D721Med (cell line): ENCODE measurements at places on chromosomes 1 and 21.

GRCh38 chr1:225598847-225599246, 54.1 kb downstream of the ENAH start:
- no peak for DNase-seq

DNA sequence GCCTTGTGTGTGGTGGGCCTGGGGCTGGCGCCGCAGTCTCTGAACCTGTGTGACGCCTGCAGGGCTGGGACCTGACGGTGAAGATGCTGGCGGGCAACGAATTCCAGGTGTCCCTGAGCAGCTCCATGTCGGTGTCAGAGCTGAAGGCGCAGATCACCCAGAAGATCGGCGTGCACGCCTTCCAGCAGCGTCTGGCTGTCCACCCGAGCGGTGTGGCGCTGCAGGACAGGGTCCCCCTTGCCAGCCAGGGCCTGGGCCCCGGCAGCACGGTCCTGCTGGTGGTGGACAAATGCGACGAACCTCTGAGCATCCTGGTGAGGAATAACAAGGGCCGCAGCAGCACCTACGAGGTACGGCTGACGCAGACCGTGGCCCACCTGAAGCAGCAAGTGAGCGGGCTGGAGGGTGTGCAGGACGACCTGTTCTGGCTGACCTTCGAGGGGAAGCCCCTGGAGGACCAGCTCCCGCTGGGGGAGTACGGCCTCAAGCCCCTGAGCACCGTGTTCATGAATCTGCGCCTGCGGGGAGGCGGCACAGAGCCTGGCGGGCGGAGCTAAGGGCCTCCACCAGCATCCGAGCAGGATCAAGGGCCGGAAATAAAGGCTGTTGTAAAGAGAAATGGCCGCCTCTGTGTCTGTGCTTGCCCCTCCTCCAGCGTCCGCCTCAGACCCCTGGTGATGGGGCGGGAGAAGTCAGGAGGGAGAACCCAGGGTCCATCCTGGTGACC, 788 bp downstream of the ISG15 start:
- no peak for DNase-seq

DNA sequence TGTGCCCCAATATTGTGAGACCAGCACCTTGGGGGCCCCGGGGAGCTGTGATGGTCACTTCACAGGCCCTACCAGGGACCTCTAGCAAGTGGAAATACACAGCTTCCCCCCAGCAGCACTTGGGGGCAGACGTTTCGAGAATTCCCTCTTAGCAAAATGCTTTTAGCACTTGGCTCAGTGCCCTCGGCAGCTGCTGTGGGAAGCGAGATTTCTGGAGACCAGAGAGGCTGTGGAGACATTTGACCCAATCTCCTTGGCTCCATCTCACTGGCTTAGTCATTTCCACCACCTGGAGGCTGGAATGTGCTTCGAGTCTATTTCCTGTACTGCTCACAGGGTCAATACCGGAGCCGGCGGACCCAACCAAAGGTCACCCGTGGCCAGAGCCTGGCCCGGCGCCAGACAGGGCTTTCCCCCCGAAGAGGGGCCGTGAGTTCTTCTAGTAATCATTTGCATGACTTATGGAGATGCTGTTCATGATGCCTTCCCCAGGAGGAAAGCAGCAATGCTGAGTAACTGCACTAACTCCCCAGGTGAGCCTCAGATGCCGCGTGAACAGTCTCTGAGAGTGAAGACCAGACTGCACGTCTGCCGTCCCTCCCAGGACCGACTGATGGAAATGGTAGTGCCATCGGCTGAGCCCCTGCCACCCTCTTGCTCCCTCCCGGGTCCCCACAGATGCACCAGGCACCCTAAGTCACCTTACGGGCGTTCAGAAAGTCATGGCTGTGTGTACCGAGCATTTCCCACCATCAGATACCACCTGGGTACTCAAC, 4.4 kb upstream of the C2CD2 start:
- no peak for DNase-seq

- no peak for DNase-seq
Observed at GRCh38 chr1:108962681-108963051, 618 bp downstream of the CLCC1 start.

DNA sequence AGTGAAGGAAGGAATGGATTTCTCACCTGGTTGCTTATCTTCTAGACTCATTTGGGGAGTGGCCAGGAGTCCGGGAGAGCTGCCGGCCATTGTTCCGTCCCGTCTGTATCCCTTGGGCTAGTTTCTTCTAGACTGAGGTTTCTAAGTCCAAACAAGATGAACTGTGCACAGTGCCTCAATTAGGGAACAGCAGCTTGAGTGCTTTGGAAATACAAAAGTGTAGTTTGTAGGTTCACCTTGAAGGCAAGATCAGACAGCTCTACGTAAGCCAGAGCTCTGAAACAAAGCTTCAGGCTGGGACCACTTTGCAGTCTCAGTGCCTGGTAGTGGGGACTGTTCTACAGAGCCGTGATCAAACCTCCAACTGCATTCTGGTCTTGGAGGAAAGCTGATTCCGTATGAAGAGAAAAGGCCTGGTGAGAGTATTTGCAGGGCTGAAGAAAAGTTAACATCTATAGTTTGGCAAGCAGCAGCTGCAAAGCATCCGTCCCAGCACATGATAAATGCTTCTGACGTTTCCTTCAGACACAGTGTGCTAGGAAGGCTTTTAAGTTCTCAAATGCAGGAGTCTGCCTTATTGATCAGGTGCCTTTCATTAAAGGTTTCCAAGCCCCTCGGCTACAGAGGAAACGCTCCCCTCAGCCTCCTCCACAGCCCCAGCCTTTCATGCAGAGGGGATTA, 432.8 kb downstream of the KIF26B start:
- no peak for DNase-seq

- no peak for DNase-seq
Observed at GRCh38 chr1:8003438-8004112, 22.5 kb downstream of the ERRFI1 start.

DNA sequence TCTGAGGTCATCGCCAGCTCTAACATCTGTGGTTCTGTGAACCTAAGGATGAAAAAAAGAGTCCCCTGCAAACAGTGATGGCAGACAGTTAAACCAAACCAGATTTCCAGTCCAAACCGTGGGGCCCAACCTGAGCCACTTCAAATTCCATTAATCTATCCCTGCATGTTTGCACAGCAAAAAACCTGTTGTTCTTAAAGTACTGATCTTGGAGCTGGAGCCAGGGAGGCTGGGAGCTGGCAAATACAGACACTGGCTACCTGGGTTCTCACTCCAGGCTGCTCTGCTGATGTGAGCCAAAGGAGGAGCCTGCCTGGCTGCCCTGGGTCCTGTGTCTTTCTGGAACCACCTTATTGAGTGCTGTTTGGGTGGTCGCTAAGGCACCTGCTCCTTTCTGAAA, 16.4 kb downstream of the LDLRAD1 start:
- no peak for DNase-seq

DNA sequence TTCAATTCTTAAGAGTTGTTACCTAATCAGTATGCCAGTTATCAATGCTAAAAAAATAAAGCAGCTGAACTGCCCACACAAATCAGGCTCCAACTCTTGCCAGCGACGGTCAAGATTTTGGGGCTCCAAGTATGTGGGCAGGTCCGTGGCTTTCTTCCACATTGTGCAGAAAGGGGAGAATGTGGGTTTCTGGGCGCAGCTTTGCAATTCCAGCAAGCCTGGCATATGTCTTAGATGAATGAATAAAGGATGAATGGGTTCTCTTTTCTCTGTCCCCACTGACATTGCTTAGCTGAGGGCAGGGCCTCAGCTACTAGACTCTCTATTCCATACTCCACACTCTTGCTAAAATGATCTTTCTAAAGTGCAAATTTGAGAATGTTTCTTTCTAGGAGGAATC, 42.4 kb downstream of the NENF start:
- no peak for DNase-seq

DNA sequence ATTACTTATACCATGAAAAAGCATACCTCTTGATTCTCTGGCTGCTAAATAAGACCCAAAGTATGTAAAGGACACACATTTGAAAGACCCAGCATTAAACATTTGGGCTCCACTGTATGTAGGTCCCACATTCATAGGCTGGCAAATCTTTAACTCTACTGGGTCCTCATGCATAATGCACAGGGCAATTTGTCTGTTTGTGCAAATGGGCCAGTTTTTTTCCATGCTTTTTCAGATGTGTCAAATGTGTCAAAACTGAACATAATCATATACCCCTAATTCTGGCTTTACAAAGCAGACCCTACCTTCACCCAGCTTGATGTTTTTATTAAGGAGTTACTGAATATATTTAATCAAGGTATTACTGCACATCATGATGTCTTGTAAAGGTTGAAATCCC, 63.7 kb downstream of the RERE start:
- no peak for DNase-seq

- no peak for DNase-seq
Observed at GRCh38 chr1:239418681-239419080, 32.3 kb downstream of the CHRM3 start.
